ENCODE measurements at places on chromosomes 7 and 10.

- no peak for DNase-seq
Observed at GRCh38 chr7:156028521-156028920, 216.3 kb upstream of the SHH start.

DNA sequence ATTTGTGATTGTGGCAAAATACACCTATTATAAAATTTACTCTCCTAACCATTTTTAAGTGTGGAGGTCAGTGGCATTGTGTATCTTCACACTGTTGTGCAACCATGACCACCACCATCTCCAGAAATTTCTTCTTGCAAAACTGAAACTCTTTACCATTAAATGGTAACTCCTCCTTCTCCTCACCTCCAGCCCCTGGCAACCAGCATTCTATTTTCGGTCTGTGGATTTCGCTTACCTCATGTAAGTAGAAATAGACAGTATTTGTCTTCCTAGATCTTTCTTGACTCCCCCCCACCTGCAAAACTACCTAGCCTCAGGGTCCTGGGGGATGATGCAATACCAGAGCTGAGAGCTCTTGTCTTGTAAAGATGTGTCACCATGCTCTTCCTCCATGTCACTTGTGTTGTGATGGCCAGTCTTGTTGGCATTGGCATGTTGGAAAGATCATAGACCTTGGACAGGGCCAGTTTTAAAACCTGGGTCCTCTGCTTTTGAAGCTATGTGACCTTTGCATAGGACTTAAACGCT lies 71.1 kb upstream of the EMX2 start:
- DNase-seq: no peak

DNA sequence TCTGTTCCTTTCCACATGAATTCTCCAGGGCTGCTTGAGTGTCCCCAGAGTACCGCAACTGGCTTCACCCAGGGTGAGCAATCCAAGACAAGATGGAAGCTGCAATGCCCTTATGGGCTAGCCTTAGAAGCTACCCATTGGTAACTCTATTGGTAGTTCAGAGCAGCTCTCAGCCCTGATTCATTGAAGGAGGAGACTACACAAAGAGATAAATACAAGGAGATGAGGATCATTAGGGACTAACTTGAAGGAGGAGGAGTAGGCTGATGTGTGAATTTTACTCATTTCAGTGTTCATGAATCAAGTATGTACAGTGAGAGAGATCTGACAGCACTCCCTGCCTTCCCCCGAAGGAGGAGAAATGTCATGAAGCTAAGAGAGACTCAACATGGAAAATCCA lies 124.0 kb downstream of the REEP3 start:
- no peak for DNase-seq

DNA sequence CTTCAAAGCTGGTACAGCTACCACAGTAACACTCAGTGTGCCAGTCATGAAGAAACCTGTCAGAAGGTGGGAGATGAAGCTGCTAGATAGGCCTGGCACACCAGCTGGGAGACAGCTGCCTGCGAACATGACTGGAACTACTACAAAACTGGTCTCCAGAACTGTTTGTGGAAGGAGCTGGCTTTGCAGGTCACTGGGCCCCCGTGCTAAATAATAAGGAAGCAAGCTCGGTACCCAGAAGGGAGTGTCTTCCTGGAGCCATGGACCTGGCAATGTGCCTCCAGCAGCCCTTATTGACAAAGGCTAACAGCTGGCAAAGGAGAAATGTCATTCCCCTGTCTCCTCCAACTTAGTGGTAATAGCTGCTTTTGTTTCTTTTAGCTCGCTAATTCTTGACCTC lies 1217.6 kb upstream of the LRRN3 start:
- DNase-seq: no peak

GRCh38 chr7:150939052-150939451 lies 39.1 kb downstream of the KCNH2 start:
- no peak for DNase-seq

DNA sequence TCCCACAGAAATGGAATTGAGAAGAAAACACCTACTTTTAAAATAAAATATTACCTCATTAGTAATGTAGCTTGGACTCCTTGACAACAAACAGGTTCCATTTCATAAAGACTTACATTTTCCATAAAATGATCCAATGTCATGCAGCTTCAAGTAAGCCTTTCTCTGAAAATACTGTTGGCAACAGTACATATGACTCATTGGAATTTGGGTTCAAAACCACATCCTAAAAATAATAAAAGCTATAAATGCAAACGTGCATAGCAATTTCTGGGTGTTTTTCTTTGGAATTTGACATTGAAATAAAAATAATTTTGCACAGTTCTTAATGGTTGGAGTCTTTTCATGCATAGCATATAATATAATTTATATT lies 47.9 kb downstream of the FHIP2A start:
- no peak for DNase-seq

Data from suppressor macrophage treated with lipopolysaccharide for 4 hours (primary cell).